ENCODE measurements at places on chromosomes 12 and 14. TPM values are rescaled to one million over a fixed set of nuclear protein-coding genes. Genes with fewer than 3 reads are reported as not detected.

DNA sequence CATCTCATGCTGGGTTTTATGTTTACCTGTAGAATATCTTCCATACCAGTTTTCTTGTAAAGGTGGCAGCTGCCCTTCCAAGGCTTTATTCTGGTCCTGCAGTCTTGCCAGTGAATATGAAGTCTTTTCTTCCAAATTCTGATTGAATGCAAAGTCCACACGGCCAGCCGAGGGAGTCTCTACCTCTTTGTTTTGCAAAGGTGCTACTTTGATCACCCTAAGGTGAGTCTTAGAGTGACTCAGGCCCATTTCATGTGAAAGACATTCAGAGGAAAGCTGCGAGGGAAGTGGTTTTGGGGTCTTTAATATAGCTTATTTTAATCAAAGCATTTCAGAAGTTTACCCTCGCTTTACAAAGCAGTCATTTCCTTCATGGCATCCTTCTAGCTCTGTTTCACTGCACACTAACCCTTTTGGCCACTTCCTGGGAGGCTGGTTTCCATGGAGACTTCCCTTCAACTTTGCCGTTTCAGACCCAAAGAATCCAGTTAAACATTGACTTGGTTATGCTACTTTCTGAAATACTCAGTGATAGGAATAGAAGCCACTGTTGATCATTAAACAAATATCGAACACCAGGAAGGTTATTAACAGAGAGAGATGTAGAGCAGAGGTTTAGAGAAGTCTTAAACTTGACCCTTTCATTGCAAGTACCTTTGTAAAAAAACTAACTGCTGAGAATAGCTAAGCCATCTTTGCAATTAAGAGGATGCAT lies at the start of gene CCDC198:
TSS of gene CCDC198 (minus strand) at position 391 of the 715 bp plus-strand sequence. CDS start at position 249, 142 bp downstream.
- no peaks in the 10 kb centered on the region for H3K4me1 ChIP-seq
- no peak within 1 kb of the TSS for H3K27ac ChIP-seq
- no peaks in the 10 kb centered on the region for H3K27me3 ChIP-seq
- DNase-seq = no peak

GRCh38 chr14:104689109-104689880 lies at the start of gene INF2:
Gene INF2, plus strand, starts transcription at chr14:104689618. Its CDS starts 11,748 bp downstream, at chr14:104701366.
- peak within 1 kb of the TSS; percentile 61 for H3K4me3 ChIP-seq
- H3K4me1 ChIP-seq = peaks cover 80% of the 10 kb centered on the region
- DNase-seq = peak; percentile 34
- H3K27ac ChIP-seq = peak within 1 kb of the TSS; percentile 29
- peaks cover 5% of the 10 kb centered on the region for H3K36me3 ChIP-seq
- H3K27me3 ChIP-seq = no peaks in the 10 kb centered on the region

FAM222A gene
- total RNA-seq = 1.7 TPM

DNA sequence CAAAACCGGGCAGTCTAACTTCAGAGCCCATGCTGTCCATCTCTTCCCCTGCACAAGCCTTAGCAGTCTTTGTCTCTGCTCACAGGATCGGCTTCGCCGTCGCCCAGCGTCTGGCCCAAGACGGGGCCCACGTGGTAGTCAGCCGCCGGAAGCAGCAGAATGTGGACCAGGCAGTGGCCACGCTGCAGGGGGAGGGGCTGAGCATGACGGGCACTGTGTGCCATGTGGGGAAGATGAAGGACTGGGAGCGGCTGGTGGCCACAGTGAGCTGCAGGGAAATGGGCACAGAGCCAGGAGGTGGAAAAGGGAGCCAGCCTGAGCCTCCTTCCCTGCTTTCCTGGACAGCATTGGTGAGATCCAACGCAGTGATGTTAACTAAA lies 14.2 kb upstream of the CARMIL3 start:
- H3K4me3 ChIP-seq = no peak overlapping the region
- no peaks in the 10 kb centered on the region for H3K36me3 ChIP-seq
- H3K27ac ChIP-seq = no peak overlapping the region
- peaks cover 7% of the 10 kb centered on the region for H3K4me1 ChIP-seq
- no peaks in the 10 kb centered on the region for H3K27me3 ChIP-seq
- DNase-seq = no peak

DNA sequence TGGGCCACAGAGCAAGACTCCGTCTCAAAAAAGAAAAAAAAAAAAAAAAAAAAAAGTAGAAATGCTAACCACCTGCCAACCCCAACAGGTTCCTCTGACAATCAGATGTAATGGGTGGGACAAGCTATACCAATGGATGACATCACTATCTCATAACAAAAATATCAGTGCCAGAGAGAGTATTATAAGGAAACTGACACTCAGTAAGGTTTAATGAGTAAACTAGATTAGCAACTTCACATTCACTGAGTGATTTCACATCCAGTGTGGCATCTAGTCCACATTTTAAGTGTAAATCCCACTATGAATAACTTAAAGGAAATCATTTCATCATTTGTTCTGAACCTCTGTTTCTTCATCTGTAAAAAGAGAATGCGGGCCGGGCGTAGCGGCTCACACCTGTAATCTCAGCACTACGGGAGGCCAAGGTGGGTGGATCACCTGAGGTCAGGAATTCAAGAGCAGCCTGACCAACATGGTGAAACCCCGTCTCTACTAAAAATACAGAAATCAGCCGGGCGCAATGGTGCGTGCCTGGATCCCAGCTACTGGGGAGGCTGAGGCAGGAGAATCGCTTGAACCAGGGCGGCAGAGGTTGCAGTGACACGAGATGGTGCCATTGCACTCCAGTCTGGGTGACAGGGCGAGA lies 1.8 kb downstream of the SART3 start:
- no peak for DNase-seq
- peaks cover 30% of the 10 kb centered on the region for H3K36me3 ChIP-seq
- peaks cover 71% of the 10 kb centered on the region for H3K4me1 ChIP-seq
- no peak overlapping the region for H3K4me3 ChIP-seq
- H3K27ac ChIP-seq = no peak overlapping the region
- H3K27me3 ChIP-seq = no peaks in the 10 kb centered on the region

DNA sequence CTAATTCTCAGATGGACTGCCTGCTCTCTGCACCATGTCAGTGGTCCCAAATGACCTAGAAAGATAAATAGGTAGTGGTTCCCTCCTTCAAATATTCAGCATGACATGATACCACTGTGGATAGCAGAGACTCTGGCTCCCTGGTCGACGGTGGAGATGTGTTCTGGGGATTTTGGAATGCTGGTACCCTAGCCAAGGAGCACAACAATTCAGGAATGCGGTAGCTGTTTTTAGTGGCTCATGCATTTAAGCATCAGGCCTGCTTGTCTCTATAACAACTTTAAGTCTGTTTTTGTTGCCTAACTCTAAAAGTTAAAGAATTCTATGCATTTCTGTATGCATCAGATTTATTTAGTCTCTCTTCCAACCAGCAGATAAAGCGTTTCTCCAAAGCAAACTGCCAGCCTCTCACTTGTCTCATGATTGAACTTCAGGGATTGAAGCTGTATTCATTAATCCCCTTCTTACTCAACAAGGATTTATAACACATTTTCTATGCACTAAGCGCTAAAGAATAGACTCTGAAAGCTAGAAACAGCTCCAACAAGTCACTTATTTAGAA lies 164.9 kb upstream of the BMP4 start:
- H3K27me3 ChIP-seq = no peaks in the 10 kb centered on the region
- H3K4me3 ChIP-seq = no peak overlapping the region
- no peaks in the 10 kb centered on the region for H3K36me3 ChIP-seq

DNA sequence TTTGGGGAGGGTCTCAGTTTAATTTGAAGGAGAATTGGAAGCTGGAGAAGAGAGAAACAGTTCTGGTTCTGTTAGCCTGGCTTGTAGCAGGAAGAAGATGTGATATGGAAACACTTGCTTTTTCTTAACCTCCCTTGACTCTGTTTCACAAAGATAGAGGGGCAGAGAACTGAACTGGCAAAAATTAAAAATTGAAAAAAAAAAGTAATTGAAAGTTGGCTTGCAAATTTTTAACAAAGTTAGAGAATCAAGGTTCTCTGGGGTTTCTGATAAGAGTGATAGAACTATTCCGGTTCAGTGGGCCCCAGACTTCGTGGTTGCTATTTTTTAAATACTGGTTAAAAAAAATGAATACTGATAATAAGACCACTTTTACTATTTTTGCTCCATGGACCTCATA lies 2.8 kb downstream of the CRADD start:
- no peak for DNase-seq
- H3K27me3 ChIP-seq = no peaks in the 10 kb centered on the region
- H3K36me3 ChIP-seq = peaks cover 2% of the 10 kb centered on the region
- H3K27ac ChIP-seq = no peak overlapping the region

GRCh38 chr12:43836475-43836989 lies 651 bp downstream of the TMEM117 start:
- no peak for DNase-seq
- peaks cover 36% of the 10 kb centered on the region for H3K4me1 ChIP-seq
- no peaks in the 10 kb centered on the region for H3K27me3 ChIP-seq
- peak overlapping the region; percentile 64 for H3K4me3 ChIP-seq

DNA sequence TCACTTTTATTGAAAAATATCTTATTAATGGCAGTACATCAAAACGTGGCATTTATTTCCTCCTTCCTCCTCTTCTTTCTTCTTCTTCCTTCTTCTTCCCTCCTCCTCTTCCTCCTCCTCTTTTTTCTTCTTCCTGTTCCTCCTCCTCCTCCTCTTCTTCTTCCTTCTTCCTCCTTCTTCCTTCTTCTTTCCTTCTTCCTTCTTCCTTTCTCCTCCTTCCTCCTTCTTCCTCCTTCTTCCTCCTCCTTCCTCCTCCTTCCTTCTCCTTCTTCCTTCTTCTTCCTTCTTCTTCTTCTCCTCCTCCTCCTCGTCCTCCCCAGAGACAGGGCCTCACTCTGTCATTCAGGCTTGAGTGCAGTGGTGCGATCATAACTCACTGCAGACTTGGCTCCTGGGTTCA lies 457.2 kb downstream of the AEBP2 start:
- H3K27me3 ChIP-seq = no peaks in the 10 kb centered on the region
- no peak overlapping the region for H3K4me3 ChIP-seq
- DNase-seq = no peak

DNA sequence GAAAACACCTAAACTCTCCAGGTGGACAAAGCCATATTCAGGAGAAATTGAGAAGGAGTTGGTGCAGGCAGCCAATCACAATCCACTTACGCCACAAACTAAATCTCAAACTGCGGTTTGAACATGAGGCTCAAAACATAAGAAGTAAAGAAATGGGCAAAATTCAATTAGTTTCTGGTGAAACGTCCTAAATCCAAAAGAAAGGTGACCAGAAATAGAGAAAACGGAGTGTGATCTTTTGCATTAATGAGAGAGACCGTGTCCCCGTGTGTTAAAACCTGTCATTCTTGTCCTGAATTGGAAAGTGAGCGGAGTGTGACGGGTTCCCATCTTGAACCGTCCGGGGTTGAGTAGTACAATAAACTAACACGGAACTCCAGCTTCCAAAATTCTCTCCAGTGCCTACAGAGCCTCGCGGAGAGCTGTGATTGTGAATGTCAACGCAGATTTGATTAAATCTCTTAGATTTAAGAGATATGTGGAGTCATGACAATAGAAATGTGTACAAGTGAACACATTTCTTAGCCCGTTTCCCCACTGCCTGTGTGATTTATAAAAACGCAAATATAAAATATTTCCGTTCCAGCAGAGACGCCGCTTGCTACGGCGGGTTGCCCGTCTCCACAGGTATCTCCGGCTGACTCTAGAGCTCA lies 595 bp upstream of the METAP2 start:
- DNase-seq = peak; percentile 16
- H3K27me3 ChIP-seq = no peaks in the 10 kb centered on the region
- H3K4me3 ChIP-seq = peak overlapping the region; percentile 92
- H3K36me3 ChIP-seq = peaks cover 21% of the 10 kb centered on the region

DNA sequence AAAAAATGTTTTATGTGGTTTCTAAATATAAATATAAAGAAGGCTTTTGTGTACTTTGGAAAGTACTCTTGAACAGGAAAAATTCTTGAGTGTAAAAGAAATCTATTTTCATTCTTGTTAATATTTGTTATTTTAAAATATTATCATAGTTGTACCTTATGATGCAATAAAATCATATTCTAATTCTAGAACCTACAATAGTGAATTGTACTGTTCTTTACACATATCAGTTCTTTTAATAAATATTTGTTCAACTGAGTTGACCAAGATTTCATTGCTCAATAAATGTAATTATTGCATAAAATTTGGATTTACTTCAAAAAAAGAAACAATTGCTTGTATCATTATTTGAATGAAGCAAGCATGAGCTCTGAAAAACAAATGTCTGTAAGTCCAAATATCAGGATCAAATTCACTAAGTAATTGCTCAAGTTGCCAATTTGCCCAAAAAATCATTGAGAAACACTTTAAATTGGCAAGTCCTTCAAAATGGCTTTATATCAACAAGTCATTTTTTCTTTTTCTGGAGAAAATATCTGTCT lies 191.6 kb upstream of the SLC16A7 start:
- no peaks in the 10 kb centered on the region for H3K27me3 ChIP-seq
- H3K27ac ChIP-seq = no peak overlapping the region
- no peak for DNase-seq
- no peak overlapping the region for H3K4me3 ChIP-seq

DNA sequence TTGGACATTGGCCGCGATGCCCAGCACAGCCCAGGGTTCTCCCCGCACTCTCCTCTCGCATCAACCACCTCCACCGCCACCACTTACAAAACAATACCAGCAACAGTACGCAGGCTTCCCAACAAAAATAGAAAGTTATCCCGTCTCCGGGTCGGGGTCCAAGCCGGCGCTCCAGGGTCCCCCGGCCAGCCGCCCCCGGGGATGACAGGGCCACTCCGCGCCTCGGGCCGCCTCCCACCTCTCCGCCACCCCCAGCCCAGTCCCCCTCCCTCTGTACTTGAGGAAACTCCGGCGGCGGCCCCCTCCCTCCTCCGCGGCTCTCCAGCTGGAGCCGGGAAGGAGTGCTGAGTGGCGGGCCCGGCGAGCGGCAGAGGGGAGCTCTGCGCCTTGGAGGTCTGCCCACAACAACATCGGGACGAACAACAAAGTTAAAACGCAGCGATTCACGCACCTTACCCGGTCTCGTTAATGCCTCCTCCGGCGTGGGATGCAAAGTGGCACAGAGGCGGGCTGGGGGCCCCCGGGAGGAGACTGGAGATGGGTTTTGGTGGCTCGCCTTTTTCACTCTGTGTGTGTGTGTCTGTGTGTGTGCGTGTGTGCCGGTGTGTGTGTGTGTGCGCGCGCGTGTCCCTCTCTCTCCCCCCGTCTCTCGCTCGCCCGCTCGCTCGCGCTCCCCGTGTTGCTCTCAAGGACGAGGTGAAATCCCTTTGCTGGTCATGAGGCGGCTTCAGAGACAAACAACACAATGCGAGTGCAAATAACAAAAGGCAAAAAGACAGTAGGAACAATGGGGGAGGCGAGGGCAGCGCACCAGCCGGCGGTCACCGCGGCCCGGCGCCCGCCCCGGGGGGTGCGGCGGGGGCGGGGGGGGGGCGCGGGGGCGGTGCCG lies 386.8 kb downstream of the BCAT1 start:
- no peak for DNase-seq
- peak overlapping the region; percentile 45 for H3K4me3 ChIP-seq
- peaks cover 30% of the 10 kb centered on the region for H3K27me3 ChIP-seq
- H3K36me3 ChIP-seq = no peaks in the 10 kb centered on the region
- no peak overlapping the region for H3K27ac ChIP-seq
- H3K4me1 ChIP-seq = peaks cover 6% of the 10 kb centered on the region

Data from CD4-positive, alpha-beta T cell (primary cell).